ENCODE measurements at places on chromosomes 2 and 18.

DNA sequence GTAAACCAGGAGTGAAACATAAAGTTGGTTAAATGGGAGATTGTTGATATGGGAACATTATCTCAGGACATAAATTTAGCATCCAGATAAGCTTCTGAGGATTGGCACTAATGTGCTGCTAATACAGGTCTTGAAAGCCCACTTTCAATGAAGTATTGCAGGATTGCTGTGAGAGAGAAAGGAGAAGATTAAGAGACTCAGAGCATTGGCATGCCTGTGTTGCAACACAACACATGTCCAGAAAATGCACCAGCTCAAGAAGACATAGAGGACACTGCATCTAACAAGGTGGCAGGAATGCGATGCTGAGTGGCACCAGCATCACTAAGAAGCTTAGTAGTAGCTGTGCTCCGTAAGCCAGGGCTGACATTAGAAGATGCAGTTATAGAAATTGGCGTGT, 728.9 kb downstream of the SUCLG1 start:
- DNase-seq = no peak

GRCh38 chr2:24824966-24825882, 32.0 kb downstream of the CENPO start:
- peak; percentile 32 for DNase-seq

DNA sequence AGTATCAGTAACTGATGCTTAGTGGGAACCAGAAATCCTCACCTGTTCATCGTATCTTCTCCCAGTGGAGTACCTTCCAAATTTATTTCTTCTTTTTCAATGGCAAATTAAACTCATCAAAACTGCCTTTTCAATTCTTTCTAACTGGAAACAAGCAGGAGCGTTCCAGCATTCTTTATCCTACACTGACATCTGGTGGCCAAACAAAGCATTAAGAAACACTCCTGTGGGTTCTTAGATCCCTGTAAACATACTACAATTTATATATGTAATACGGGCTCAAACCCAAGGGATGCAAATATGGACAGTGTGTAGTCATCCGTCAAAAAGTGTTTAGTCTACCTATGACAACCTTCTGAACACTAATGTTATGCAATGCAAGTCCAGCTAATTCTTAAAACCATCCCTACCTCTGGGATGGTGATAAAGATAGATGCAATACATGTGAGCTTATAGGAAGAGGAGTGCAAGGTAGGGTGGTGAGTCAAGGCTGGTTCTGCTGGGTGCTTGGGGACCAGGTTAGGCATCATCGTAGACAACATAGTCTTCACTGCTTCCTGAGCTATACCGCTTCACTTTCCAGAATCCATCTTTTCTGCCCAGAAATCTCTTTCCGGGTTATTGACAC, 375.0 kb downstream of the CTNNA2 start:
- no peak for DNase-seq

DNA sequence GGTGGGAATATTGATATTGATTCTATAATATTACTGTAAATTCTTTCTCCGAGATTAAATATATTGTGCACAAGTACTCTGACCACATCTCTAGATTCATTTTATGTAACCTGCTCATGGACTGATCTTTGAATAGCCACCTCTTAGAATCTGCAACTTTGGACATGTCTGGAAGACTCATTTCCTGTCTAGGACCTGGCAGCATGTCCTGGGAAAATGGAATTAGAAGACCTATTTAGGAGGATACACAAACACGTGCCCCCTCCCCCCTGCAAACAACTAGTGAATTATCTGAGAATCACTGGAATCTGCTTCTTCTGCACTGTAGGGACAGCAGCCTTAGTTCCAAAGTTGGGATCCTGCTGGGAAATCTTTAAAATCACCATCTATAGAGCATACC, 94.1 kb downstream of the UBE2E3 start:
- DNase-seq = no peak

GRCh38 chr18:49612515-49613033, 50.7 kb downstream of the LIPG start:
- DNase-seq = no peak

GRCh38 chr2:32061973-32062861, 1.1 kb upstream of the SPAST start:
- no peak for DNase-seq

GRCh38 chr2:219545295-219545942, 1.6 kb downstream of the TMEM198 start:
- DNase-seq = no peak

DNA sequence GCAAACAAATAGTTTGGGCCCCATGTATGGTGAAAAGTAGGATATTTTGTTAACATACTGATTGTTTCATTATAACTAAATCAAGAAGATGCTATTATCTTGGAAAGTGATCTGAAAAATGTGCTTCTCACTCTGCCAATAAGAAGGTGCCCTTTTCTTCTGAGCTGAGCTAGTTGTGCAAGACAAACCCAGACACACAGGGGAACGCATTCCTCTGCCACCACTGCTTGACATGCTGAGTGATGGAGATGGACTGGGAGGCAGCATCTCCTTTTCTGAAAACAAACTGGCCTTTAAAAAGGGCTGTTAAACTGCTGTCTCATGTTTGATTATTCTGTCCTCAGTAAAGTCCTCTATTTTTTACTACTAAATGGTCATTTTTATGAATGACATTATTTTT, 1989.9 kb upstream of the CELF4 start:
- DNase-seq = no peak

- DNase-seq = no peak
Measured at GRCh38 chr2:166188084-166188483, 60.3 kb upstream of the SCN1A start.

DNA sequence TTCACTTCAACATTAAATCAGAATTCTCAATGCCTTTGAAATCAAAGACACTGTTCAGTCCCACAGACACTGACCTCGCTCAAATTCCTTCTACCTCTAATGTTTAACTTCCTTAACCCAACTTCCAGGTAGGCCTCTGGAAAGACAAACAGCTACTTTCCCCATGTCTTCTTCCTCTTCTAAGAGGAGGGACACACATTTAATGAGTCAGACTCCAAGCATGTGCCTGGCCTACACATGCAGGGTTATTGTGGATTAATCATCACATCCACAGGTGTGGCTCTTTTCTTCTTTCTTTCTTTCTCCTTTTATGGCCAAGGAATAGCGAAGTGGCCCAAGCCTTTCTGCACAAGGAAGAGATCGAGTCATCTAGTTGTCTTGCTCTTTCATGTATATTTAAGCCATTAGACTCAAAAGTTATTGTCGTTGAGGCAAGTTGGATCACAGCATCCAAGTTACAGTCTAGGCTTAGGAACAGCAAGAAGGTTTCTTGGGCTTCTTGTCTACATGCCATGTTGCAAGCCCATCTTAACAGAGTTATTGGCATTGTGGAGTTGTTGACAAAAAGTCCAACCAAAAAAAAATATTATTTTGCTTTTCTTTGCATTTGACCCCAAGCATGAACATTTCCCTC, 387.8 kb downstream of the IRS1 start:
- no peak for DNase-seq

GRCh38 chr2:69682525-69682924, 39.0 kb upstream of the AAK1 start:
- no peak for DNase-seq
